ENCODE measurements at places on chromosomes 6 and 20. TPM values are rescaled to one million over a fixed set of nuclear protein-coding genes. Genes with fewer than 3 reads are reported as not detected.

The TMEM170B gene
- 0.72 TPM for total RNA-seq

The SLC22A3 gene
- total RNA-seq: 59.2 TPM

The HCRTR2 gene
- not detected for total RNA-seq

The VGLL2 gene
- total RNA-seq: not detected

The BLTP3A gene
- total RNA-seq: 5.0 TPM

The HSF2 gene
- 5.7 TPM for total RNA-seq

The TRIM40 gene
- total RNA-seq: not detected

The KHDC1L gene
- 0.41 TPM for total RNA-seq

The FAM209B gene
- total RNA-seq: 0.28 TPM

The EEF1A1 gene
- total RNA-seq: 7,393 TPM

The LINC00237 gene
- not detected for total RNA-seq

The C6orf58 gene
- 0.09 TPM for total RNA-seq

The CRISP3 gene
- not detected for total RNA-seq

All from A549 treated with dexamethasone at 1 μM for 4 hours (cell line).